GM23248 (cell line): ENCODE measurements at places on chromosomes 5 and 9.

- DNase-seq = no peak
Measured at GRCh38 chr5:178376921-178377582, 144.4 kb upstream of the PHYKPL start.

DNA sequence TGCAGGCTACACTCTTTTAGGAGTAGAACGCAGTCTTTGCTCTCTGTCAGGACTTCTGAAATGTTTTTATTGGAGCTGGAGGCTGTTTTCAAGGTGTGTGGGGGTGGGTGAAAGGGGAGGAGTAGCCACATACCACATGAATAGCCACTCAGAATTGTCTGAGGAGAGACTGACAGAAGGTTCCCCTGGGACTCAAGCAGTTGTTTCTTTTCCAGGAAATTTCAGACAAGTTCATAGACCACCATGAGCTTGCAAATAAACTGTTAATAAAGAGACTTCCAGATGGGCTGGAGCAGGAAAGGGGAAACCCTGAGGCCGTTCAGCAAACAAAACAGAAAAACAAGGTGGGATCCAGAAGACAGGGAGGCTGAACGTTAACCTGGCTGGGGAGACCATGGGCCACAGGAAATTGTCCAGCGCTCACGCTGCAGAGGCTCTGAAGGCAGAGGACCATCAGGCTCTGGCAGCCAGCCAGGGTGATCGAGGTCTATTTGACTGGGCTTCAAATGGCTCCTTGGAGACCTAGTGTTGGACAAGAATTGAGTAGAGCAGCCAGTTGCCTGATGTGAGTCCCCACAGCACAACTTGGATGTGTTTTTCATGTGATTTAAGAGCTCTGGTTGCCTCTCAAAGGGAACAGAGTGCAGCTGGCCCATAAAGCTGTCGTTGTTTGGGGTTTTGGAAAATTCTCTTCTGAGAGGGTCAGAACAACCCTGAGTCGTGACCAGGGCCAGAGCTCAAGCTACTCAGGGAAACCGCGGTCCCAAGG lies 159.2 kb upstream of the RAI14 start:
- peak; percentile 18 for DNase-seq

- no peak for DNase-seq
Measured at GRCh38 chr9:129402931-129403778, 217.7 kb downstream of the C9orf50 start.

DNA sequence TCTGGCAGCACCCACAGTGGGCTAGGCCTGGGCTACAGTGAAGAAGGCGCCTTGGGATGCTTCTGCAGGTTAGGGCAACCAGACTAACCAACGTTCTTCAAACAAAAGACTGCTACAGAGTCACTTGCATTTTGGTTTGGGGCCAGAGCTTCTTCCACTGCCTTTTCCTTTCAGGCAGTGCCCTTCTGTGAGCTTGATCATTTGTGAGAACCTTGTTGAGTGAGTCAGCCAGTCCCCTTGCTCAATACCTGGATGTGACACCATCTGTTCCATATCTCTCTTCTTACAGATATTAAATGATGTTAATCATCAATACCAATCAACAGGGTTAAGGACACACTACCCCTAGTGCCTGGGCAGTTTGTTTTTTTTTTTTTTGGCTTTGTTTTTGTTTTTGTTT lies 46.5 kb upstream of the VDAC1 start:
- DNase-seq = peak; percentile 64

GRCh38 chr5:6248132-6248531 lies 130.2 kb downstream of the MED10 start:
- DNase-seq = no peak

DNA sequence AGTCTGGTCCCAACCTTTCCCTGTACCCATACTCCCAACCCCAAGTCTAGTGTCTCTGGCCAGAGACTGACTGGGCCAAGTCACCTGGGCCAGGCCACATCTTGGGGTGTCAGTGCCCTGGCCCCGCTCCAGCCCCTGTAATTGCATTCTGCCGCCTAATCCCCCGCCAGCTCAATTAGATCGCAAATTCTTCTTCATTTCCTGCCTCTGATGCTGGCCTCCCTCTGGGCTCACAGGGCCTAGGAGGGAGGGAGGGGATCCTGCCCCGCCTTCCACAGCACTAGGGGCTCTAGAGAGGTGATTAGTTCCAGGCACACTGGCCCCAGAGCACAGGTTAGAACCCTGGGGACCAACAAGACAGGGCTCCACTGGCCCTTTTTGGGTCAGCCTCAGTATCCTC lies 5.5 kb downstream of the CXXC5 start:
- DNase-seq = no peak

DNA sequence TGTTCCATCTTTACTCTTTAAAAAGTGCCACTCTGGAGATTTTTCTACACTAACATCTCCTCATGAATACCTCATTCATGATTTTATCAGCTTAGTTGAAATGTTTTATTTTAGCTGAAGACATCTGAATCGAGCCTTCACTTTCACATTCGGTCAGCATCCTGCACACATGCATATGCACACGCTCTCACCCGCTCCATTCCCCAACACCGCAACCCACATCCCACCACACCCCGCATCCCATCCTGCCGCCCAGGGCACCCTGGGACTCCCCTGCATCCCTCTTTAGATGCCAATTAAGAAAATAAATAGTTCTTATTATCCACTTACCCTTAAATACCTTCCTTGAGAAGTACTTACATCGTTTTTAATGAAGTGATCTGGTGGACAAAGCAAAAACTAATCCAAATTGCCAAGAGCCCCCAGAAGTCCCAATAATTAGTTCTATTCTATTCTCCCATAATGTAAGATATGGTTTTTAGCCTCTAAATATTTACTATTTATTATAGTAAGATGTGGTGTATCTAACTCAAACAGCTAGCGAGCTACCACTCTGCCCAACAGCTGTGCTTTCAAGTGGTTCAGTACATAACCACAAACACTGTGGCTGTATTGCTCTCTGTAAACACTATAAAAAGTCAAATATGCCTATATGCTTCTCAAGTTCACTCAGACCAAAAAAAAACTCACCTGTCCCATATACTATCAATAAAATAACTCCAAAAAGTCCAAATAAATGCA lies 38.2 kb downstream of the GZMK start:
- DNase-seq = no peak

- no peak for DNase-seq
Measured at GRCh38 chr9:96605328-96605727, 14.3 kb downstream of the CDC14B start.

GRCh38 chr9:89890326-89890980 lies 285.6 kb downstream of the GADD45G start:
- no peak for DNase-seq

GRCh38 chr5:155960177-155960576 lies 366.8 kb upstream of the SGCD start:
- no peak for DNase-seq

DNA sequence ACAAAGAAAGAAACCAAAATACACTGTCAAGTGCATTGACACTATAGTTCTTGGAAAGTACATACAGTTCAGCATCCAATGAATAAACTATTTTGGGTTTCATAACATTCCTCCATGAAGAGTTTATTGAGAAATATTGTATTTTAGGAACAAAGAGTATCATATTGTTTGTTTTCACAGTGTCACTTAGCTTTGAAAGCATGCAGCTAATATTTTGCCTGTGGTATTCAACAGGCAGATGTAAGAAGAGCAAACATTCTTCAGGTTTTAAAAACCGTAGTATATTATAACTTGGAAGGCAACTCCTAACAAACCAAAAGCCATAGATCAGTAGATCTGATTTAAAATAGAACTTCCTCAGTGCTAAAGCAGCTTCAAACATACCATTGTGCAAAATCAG lies 4.5 kb downstream of the PRELID2 start:
- DNase-seq = peak; percentile 27

- no peak for DNase-seq
Measured at GRCh38 chr5:143914756-143915155, 102.8 kb downstream of the HMHB1 start.

DNA sequence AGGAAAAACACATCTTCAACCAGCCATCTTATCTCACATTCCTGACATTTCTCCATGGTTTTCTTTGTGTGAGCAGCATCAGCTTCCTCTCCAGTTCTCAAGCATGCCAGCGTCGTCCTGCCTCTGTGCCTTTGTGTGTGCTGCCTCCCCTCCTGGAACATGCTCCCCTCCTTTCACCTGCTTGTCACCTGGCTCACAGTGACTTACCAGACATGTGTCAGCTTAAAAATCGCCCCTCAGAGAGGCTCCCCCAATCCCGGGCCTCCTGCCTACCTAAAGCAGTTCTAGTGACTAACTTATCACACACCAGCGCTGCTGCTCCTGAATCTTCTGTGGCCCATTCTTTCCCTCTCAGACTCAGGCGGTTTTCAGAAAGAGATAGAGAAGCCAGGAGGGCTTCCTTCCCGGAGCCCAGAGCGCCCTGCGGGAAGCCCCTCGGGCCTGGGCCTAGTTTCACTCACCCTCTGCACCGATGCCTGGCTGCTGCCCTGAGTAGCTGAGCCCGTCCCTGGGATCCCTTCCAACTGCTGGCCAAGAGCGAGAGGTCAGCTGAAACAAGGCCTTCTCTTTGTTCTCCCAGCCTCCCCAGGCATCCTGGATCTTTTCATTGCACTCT lies 51.1 kb upstream of the MVB12B start:
- DNase-seq = no peak

GRCh38 chr5:157004893-157005551 lies 42.0 kb upstream of the TIMD4 start:
- peak; percentile 71 for DNase-seq

- DNase-seq = no peak
Measured at GRCh38 chr5:132334812-132335211, 34.7 kb upstream of the SLC22A5 start.

GRCh38 chr5:38927470-38927869 lies 81.7 kb downstream of the OSMR start:
- no peak for DNase-seq

- peak; percentile 51 for DNase-seq
Measured at GRCh38 chr5:59040024-59040803, 457.3 kb downstream of the RAB3C start.

DNA sequence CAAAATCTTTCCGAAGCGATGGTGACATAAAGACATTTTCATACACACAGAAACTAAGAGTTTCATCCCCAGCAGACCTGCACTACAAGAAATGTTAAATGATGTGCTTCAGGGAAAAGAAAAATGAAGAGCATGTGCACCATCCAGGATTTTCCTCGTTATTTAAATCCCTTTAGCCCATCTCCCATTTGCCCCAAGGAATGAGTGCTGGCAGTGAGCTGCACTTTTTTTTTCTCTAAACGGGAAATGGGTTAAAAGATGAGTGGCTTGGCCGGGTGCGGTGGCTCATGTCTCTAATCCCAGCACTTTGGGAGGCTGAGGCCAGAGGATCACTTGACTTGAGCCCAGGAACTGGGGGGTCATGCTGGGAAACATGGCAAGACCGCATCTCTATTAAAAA lies 6.8 kb upstream of the LRRC14B start:
- DNase-seq = no peak

- DNase-seq = peak; percentile 24
Measured at GRCh38 chr5:175246889-175247520, 197.0 kb downstream of the DRD1 start.

DNA sequence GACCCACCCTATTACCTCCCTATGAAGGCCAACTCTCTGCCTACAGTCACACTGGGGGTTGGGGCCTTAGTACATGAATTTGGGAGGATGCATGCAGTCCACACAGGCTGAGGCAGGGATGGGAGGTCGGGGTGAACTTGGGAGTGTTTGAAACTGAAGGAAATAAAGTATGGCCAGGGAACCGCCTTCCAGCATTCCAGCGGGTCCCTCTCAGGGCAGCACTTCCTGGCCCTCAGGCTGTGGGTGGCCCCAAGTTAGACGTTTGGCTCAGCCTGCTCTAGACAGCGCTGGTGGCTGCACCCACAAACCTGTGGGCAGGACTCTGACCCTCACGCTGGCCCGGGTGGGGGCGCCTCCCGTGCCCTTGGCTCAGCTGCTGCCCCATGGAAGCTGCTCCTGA lies 74.3 kb downstream of the UBE2QL1 start:
- DNase-seq = no peak

GRCh38 chr5:53507013-53507412 lies 26.6 kb downstream of the FST start:
- no peak for DNase-seq

DNA sequence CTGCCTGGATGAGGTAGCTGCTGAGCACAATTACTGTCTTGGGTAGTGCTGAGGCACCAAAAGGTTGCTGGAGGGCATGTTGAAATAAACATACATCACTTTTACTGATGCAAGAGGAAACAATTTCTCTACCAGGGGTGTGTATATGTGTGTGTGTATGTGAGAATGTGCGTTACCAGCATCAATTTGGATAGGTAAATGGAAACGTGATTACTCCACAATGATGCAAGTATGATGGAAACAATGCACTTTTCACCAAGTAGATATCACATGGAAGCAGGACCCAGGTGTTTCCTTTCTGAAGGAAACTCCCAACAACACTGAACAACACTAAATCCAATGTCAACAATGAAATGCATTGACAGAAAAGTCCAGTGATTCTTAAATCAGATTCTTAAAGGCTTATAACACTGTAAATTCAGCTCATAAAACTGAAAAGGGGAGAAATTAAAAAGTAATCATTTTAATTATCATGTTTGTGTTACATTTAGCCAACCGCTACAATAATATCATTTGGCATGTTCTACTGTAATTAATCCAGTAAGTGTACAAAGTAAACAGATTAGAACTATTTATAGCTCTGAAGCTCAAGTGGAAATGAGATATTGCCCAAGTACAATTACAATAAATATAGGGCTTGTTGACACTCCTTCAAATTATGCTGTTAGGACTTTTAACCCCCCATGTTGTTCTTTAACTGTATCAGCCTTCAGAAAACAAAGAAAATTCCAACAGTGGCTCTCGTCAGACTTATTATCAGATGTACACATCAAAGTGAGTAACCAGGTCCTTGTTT lies 25.3 kb downstream of the YIPF5 start:
- DNase-seq = no peak

DNA sequence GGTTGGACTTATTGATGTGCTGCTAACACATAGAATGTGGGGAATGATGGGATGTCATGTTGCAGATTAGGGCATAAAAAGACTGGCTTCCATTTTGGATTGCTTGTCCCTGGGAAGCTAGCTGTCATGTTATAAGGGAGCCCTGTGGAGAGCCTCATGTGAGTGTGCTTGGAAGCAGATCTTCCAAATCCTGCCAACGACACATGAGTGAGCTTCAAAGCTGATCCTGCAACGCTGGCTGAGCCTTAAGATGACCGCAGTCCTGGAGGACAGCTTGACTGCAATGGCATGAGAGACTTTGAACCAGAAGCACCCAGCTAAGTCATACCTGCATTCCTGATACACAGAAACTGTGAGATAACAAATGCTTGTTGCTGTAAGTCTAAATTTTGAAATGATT lies 63.6 kb downstream of the NRG2 start:
- DNase-seq = no peak

GRCh38 chr5:156879665-156880285 lies 29.7 kb downstream of the PPP1R2B start:
- no peak for DNase-seq

- peak; percentile 45 for DNase-seq
Measured at GRCh38 chr5:39624268-39624886, 199.6 kb upstream of the DAB2 start.

DNA sequence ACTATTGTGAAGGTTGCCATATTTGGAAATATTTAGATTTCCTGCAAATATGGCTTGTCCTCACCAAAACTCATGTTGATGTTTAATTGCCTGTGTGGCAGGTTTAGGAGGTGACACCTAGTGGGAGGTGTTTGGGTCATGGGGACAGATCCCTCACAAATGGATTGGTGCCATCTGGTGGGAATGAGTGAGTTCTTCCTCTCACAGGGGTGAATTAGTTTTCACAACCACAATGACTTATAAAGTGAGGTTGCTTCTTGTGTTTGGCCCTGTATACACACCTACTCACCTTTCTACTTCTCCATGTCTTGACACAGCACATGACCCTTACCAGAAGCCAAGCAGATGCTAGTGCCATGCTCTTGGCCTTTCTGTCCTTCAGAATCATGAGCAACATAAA lies 41.1 kb downstream of the ISOC1 start:
- DNase-seq = no peak
